ENCODE measurements at places on chromosomes 4 and X.

GRCh38 chr4:20196476-20196875 lies 55.2 kb upstream of the SLIT2 start:
- no peak for DNase-seq

- DNase-seq, result no peak
Observed at GRCh38 chr4:48175328-48175727, 41.3 kb upstream of the TXK start.

DNA sequence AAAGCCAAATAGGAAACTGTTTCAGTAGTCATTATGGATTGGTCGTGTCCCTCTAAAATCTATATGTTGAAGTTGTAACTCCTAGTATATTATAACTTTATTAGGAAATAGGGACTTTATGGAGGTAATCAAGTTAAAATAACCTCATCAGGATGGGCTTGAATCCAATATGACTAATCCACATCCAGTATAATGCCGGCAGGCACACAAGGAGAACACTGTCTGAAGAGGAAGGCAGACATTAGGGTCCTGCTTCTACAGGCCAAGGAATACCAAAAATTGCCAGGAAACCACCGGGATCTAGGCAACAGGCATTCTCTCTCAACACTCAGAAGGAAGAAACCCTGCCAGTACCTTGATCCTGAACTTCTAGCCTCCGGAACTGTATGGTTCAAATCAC lies 130.3 kb downstream of the ATP10D start:
- no peak for DNase-seq

- DNase-seq, result no peak
Observed at GRCh38 chrX:117458243-117458968, 658.2 kb downstream of the KLHL13 start.

- DNase-seq, result no peak
Observed at GRCh38 chr4:101306225-101306624, 41.1 kb downstream of the PPP3CA start.

- DNase-seq, result no peak
Observed at GRCh38 chr4:987624-988513, 1.0 kb downstream of the IDUA start.

DNA sequence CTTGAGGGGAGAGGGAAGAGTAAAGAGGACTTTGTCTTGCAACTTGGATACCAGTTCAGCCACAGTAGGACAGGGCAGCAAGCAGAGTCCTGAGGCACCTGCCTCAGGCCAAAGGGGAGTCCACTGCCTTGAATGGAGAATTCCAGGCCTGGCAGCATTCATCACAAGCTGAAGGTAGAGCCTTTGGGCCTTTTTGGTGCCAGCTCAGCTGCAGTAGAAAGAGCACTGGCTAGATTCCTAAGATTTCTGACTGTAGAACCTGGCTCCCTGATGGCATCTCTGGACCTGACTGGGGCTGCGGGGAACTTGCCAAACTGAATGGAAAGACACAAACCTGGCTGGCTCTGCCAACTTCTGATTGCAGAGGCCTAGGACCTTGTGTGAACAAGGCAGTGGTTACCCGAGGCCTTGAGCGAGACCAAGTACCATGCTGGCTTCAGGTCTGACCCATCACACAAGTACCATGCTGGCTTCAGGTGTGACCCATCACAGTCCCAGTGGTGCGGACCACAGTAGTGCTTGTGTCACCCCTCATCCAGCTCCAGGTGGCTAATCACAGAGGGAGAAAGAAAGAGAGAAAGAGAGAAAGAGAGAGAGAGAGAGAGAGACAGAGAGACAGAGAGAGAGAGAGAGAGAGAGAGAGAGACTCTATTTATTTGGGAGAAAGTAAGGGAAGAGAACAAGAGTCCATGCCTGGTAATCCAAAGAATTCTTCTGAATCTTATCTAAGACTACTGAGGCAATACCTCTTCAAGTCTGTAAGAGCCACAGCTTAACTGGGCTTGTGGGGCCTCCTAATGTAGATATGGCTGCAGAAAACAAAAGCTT lies 137.6 kb upstream of the SPIN4 start:
- DNase-seq, result no peak

DNA sequence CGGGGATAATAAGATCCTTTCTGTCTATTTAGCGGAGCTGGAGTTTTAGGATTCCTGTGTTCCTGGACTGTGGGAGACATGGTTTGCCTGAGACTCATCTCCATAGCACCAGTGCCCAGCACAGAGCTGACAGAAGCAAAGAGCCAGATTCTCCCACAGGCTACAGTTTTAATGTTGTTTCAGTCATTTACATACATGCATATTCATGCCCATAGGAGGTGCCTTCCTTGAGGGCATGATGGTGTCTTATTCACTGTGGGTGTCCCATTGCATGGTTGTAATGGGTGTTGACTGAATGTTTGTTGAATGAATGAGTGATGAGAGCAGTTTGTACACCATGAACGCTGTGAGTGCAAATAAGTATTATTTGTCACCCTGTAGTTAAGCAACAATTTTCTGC lies 260.6 kb downstream of the EVC2 start:
- DNase-seq, result no peak

- DNase-seq, result no peak
Observed at GRCh38 chr4:7315286-7315685, 119.4 kb downstream of the PSAPL1 start.

DNA sequence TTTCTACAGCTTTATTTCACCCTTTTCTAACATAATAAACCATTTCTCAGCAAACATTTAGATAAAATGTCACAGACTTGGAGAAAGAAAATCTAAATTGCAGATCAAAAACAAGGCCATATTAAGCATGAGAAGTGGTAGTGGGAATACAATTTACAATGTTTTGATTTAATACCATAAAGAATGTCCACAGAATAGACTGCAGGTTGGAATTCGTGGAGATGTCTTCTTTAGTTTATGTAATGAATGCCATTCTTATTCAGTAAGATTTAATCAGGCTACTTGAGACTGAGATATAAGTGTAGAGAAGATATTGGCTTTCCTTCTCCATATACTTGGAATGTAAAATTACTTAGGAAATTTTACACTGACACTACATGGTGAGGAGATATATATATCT lies 91.9 kb upstream of the ZFP42 start:
- DNase-seq, result no peak

DNA sequence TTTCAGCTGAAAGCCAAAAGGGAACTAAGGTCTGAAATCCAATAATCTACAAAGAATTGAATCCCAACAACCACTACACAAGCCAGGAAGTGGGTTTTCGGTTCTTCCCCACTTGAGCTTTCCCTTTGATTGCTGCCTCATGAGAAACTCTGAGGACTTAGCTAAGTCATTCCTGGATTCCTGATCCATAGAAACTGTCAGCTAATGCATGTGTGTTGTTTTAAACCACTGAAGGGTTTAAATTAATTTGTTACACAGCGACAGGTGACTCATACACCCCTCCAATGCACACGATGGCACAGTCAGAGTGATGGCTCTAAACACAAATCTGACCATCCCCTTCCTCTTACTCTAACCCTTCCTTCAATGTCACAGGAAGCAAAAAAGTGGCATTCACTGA lies 282.9 kb downstream of the RAB28 start:
- DNase-seq, result no peak

DNA sequence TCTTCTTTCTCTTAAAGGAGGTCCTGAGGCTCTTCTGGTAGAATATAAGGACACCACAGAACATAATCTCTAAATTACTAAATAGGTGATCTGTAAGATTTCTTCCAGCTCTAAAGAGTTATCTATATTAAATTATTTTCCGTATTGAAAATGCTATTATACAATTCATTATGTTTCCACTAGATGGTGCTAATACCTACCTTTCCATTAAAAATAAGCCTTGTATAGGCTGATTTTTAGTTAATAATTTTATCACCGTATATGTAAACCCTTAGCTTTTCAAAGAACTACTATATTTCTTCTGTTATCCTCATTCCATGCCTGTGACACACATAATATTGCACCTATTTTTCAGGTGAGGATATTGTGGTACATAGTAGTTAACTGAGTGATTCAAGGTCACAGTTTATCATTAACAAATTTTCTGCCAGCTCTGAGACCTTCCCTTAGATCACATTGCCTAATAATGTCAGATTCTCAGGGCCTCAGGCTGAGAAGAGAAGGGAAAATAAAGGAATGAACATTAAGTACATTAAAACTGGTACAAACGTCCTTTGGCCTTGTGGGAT lies 138.8 kb downstream of the TEX11 start:
- DNase-seq, result no peak

DNA sequence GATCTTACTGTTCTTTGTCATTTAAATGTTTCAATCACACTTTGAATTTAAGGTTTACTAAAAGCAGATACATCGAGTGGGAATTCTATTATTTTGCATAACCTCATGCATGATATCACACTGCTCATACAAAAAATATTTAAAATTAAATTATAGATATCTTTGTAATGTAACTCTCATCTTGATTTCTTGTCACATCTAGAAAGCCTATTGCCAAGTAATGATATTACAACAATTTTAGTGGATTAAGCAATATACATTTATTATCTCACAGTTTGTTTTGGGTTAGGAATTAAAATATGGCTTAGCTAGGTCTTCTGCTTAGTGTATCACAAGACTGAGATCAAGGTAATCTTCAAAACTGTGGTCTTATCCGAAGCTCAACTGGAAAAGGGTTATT lies 865.0 kb downstream of the CCSER1 start:
- DNase-seq, result no peak

DNA sequence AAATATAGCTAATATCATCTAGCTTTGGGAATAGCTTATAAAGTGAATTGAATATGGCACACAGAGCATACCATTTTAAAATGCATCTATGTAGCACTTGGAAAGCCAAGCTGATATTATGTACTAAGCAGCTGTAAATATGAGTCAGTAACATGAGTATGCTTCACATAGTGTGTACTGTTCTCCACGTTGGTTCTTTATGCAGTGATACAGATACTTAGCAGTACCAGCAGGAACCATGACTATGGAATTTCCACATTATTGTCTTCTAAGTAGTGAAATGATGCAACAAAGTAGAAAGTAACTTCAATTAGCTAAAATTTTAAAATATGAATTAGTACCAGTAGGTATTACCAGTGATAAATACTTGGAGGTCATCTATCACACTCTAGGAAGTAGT lies 320.1 kb downstream of the BMPR1B start:
- DNase-seq, result no peak

- no peak for DNase-seq
Observed at GRCh38 chr4:24006269-24006668, 116.4 kb upstream of the PPARGC1A start.

DNA sequence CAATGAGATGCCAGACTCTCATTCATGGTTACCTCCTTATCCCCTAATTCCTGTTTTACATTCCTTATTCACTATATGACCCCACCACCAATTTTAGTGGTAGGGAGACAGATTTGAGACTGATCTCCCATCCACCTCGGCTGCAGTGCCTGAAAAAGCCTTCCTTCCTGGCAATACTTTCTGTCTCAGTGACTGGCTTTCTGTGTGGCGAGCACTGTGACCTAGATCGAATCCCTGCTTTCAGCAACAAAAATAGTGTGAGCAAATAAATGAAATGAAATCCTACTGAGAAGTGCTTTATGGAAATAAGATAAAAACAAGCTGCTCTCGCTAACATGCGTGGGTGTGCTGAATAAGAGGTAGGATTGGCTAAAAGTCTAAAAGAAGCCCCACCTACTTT lies 165.3 kb downstream of the GPM6A start:
- DNase-seq, result no peak

DNA sequence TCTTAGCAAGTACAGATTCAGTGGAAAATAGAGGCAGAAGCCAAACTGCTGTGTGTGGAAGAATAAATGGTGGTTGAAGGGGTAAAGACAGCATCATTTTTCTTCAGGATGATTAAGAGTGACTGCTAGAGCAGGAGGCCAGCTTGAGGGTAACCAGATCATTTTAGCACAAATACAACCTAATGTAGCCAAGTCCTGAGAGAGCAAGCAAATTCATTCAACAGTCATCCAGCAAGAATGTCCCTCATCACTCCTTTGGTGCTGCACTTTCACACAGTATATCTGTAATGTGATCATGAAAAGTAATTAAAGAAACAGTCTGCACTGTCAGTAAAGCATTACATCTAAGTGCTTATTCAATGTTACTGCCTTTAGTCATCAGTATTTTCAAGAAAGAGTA lies 44.8 kb downstream of the NPFFR2 start:
- DNase-seq, result no peak

GRCh38 chrX:68947882-68948605 lies 119.2 kb downstream of the EFNB1 start:
- DNase-seq, result no peak

DNA sequence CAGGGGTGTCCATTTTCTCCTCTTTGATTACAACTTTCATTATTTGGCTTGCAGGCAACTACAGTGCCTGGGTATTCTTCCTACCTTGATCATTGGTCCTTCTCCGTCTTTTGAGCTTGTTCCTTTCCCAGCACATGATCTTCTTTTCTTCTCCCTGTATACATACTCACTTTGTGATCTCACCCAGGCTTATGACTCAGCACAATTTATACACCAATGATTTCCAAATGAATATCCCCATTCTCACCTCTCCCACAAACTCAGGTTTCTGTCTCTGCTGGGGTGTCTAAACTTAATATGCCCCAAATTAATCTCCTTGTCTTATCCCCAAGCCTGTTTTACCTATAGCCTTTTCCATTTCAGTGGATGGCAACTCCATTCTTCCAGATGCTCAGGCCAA lies 19.5 kb upstream of the C4orf54 start:
- DNase-seq, result no peak

DNA sequence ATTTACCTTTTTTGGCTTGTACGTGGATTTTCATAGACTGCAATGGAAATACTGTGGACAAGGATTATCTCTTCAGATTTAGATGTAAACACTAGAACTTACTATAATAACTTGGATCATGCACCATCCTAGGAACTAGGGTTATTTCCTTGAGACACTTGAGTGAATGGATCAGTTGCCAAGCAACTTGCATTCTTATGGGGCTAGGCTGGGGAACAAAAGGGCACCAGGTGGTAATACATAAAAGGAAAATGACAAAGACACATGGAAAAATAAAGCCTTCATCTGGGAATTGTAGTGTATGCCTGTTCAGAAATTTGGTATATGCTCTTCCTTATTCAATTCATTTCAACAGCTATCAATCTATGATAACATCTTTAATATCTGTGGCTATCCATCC lies 247.1 kb downstream of the SPRY1 start:
- no peak for DNase-seq

DNA sequence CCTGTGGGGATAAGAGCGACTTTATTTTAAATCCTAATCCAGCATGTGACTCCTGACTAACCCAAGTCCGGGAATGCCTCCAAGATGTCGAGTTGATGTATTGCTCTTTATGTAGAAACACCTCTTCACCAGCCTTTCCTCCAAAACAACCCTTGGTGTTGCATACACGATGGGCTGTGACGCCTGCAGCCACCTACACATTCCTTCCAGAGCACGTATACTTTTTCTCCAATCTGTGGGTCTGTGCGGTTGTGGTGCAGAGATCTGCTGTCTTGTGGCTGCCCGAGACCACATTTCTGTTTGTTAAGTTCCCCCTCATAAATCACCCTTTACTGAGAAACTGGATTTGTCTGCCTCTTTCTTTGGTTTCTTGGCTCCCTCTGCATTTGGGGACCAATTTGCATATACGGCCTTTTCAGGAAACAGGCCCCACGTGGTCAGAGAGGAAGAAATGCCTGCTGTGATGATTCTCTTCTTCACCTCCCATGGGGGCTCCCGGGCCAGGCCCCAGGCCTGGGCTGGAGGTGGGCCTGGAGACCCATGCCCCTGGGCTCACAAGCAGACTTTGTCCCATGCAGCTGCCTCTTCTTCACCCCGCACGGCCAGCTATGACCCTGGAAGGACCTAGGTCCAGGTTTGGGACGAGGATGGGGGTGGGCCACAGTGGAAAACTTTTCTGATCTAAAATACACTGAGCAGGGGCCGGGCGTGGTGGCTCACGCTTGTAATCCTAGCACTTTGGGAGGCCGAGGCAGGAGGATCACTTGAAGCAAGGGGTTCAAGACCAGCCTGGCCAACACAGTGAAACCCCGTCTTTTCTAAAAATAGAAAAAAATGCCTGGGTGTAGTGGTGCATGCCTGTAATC lies 21.4 kb upstream of the AFAP1 start:
- peak; percentile 45 for DNase-seq
